ENCODE measurements at places on chromosomes 3 and 15.

GRCh38 chr3:61236556-61236955, 14.7 kb downstream of the FHIT start:
- no peak for DNase-seq

GRCh38 chr3:160038862-160039562, 50.4 kb downstream of the IL12A start:
- no peak for DNase-seq

DNA sequence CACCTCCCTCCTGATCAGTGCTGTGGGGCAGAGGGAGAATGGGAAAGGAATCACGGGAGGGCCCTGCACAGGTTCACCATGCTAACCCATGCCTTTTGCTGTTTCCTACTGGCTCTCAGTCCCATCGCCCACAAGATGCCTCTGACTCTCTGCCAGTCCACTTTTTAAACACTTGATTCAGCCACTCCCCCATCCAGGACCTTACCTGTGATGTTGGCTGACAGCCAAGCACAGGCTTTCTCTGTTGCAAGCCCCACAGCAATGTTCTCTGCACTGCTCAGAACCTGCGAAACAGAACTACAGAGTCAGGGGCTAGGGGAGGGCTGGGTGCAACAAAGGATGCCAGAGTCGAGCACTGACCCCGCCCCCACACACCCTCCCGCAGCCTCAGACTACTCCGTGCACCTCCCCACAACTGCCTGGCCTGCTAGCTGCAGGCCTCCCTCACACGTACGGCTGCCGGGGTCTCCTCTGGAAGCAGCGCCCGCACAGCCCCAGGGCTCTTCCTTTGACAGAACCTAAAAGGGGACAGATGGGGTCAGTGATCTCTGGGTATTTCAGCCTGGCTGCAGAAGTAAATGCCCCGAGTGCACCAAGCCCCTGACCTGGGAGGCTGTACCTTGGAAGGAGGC, 9.1 kb downstream of the CDAN1 start:
- DNase-seq: no peak

DNA sequence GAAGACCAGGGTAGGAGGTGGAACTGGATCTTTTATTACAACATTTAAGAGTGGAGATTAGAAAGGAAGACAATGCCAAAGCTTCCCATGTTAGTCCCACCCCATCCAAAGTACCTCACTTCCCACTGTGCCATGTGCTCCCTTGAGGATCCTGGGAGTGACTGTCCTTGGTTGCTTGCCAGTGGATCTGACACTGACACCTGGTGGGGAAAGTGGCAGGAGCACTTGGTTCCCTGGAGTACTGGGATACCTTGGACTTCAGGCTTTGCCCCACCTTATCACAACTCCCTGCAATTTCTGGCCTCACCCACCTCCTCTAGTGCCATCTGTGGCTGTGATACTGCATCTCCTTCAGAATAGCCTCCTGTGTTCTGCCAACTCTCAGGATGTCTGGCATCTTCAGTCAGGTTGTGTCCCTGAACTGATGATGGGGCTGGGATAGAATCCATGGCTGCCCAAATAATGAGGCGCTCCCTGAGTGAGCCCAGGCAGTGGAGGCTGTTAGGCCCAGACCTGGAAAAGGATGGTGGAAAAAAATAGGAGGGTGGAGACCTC, 1.3 kb downstream of the ELL3 start:
- no peak for DNase-seq

GRCh38 chr15:31328428-31328968, 1.9 kb downstream of the KLF13 start:
- no peak for DNase-seq

- peak; percentile 56 for DNase-seq
Observed at GRCh38 chr15:38129531-38130204, 123.0 kb upstream of the SPRED1 start.

GRCh38 chr3:46853441-46854415, 9.5 kb downstream of the MYL3 start:
- DNase-seq: no peak

DNA sequence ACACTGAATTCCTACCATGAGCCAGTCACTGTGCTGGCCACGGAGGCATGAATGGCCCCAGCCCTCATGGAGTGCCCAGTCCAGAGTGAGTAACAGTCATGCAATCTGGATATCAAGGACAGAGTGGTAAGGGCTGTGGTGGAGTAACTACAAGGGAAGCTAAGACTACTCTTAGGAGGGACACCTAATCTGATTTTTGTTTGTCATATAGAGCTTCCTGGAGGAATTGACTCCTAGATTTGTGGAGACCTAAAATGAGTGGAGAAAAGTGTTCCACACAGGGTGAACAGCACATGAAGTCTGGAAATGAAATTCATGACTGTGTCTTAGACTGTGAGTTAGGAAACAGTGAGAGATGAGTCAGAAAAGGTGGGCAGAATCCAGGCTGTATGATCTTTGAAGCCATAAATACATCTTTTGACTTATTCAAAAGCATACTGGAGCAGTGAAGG, 219.9 kb downstream of the NFKBIZ start:
- peak; percentile 45 for DNase-seq

GRCh38 chr15:75091814-75092213, 68.4 kb downstream of the PPCDC start:
- DNase-seq: no peak

Data from epithelial cell of prostate (primary cell).